C1 segment of cervical spinal cord (tissue), 14 donors: ENCODE measurements at places on chromosomes 13 and 19.
A peak's percentile ranks its signal among the peaks of the same experiment; 100 is the strongest.

DNA sequence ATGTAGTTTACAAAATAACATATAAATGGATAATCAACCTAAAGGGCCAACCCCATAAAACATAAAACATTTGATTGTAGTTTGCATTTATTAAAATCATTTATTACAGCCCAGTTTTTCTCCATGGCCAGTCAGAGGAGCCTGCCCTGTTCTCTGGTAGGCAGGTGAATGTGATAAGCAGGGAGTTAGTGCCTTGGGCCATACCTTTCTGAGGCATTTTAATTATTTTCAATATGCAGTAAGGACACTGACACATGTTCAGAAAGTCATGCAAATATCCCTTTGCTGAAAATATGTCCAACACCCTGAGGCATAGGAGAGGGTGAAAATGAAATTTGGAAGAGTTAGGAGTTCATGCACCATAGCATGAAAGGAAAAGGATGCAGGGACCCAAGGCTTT is 242.6 kb upstream of the EDNRB start:
- DNase-seq, result no peak

- DNase-seq, result peak; percentile 59
These were observed at the start of gene IFI30 for GRCh38 chr19:18173572-18174288. IFI30 (plus strand) TSS chr19:18173813; CDS start chr19:18173842, 29 bp downstream.

DNA sequence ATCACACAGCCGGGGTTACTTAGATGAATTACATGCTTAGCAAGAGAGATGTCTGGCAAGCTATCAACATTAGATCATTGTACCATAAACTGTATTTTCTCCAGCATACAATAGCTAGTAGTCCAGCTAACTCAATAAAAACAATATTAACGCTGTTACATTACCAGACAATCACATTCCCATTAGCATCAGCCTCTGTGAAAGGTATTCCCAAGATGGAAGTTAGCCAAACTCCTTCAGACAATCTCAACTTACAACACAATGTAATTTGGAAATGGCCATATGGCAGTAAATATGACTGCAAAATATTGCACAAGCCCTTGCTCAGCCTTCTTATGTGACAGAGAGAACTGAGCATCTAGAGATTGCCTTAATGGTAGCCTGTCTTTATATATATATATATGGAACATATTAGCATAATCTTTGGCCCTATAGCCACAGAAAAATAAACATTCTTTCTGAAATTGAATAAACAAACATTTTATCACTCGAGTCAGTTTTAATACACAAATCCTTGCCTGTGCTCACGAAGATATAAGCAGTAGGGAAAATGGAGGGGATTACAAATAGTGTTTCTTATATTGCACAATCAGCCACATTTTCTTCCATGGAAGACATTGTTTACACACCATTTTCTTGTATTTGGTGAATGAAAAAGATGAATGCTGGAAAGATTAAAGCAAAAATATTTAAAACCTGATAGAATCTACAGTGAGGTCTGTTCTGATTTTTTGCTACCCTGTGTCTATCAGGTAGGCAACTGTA is 1060.5 kb downstream of the DIAPH3 start:
- no peak for DNase-seq

- DNase-seq, result peak; percentile 69
These were observed 5.8 kb downstream of the MLLT1 start for GRCh38 chr19:6273701-6274601.

GRCh38 chr13:110409581-110409992 is 102.5 kb downstream of the COL4A2 start:
- no peak for DNase-seq

DNA sequence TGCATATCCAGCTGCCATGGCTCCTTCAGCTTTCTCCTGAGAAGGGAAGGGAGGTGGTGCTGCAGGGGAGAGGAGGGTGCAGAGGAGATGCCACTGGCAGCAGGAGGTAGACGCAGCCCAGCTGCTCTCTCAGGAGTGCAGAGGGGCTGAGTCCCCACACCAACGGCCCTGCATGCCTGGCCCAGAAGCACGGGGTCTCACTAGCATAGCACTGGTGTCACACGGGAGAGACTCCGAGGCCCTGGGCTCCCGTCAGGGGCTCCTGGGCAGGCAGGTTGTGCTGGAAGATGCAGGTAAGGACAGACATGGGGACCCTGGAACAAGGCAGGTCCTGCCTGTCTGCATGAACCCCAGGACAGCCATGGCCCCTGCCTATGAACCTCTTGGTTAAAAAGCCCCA is 80.1 kb downstream of the C1QTNF9 start:
- DNase-seq, result no peak
